ENCODE measurements at places on chromosomes 5 and 9. TPM values are rescaled to one million over a fixed set of nuclear protein-coding genes. Genes with fewer than 3 reads are reported as not detected.

DNA sequence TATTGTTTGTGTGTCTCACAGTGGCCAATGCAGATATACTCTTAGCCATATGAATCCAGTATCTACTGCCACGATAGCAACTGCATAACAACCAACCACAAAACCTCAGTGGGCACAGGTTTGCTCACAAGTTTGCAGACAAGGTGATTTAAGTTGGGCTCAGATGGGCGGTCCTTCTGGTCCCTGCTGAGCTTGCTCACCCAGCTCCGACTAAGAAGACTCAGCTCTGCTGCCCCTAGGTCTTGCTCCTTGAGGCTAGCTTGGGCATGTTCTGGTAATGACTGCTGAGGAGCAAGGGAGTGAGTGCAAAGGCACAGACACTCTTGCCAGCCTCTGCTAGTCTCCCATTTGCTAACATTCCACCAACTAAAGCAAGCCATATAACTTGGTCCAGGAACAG is 52.6 kb downstream of the MTX3 start:
- DNase-seq: no peak

DNA sequence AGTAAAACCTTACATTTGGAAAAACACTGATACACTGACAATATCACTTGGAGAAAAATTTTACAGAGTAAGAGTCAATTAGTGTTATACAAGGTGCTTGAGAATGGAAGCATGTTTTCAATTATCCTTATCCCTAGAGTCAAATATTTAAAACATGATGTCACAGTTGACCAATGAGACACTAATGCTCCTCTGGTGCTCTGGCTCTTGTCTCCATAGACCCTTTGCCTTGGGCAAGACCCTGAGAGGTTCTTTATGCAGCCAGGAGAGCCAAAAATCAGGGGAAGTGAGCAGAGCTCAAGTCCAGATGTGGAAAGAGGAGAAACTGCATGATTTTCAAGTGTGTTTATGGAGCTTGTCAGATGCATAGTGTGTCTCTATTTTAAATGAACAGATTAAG is 153.9 kb downstream of the MARCHF11 start:
- no peak for DNase-seq

GRCh38 chr5:68533051-68533450 is 317.5 kb downstream of the PIK3R1 start:
- DNase-seq: no peak

- no peak for DNase-seq
These were observed 79.5 kb upstream of the LHFPL2 start for GRCh38 chr5:78727786-78728761.

DNA sequence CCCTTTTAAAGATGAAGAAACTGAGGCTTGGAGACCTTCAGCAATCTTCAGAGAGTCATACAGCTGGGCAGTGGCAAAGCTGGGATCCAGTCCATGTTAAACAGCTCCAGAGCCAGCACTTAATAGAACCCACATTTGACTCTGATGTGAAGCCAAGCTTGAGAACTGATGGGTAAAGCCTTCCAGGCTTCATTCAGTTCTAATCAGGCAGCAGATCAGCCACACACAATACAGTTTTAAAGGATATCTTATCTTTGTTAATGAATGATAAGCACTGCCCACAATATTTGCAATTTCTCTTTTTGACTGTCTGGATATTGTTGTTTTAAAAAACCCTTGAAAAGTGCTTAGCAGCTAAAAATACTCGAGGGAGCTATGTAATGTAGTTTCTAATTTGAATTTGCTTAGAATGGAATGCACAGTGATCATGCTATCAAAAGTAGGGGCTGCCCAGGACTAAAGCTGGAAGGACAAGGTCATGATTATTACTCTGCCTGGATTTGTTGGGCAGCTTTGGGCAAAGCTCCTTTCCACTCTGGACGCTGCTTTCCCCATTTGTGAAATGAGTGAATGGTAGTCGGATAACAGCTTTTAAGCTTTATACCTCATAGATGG is 31.3 kb upstream of the HTR4 start:
- DNase-seq: no peak

DNA sequence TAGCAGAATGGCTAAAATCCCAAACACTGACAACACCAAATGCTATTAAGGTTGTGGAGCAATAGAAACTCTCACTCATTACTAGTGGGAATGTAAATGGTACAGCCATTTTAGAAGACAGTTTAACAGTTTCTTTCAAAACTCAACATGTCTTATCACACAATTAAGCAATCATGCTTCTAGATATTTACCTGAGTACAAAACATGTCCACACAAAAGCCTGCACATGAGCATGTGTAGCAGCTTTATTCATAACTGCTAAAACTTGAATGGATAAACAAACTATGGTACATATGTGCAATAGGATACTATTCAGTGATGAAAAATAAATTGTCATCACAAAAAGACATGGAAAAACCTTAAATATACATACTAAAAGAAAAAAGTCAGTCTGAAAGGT is 31.5 kb downstream of the SLC25A46 start:
- no peak for DNase-seq

DNA sequence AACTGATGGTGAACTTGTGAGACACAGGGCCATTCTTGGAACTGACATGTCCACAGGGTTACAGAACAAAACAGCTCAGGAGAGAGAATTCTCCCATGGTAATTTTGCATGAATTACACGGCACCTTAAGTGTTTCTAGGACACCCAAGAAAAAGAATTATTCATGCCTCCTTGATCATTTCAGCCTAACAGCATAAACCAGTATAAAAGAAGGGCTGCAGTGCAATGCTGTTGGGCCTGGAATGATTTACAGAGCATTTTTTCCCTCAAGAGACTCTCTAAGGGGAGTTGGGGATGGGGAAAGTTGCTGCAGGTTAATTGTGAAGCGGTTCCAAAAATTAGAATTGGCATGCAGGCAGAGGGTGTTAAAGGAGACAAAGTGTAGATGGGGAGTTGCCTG is 136.4 kb upstream of the FBXL7 start:
- DNase-seq: no peak

DNA sequence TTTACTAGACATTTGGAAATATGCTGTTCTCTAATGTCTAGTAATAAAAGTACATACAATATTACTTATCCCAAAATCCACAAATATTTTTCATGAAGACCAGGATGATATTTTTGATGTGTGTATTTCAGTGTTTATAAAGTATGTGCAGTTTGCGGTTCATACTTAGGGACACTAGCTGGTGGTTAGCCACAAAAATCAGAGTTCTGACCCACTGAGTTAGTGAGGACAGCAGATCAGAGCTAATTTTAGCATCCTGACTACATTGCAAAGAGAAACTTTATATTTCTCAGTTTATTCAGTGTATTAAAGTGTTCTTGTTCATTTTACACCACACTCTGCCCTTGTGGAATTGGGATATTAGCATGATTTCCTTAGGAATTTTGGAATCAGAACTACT is 655.3 kb downstream of the HTR1A start:
- DNase-seq: no peak

GRCh38 chr5:67305913-67306710 is 109.5 kb upstream of the CD180 start:
- peak; percentile 56 for DNase-seq

DNA sequence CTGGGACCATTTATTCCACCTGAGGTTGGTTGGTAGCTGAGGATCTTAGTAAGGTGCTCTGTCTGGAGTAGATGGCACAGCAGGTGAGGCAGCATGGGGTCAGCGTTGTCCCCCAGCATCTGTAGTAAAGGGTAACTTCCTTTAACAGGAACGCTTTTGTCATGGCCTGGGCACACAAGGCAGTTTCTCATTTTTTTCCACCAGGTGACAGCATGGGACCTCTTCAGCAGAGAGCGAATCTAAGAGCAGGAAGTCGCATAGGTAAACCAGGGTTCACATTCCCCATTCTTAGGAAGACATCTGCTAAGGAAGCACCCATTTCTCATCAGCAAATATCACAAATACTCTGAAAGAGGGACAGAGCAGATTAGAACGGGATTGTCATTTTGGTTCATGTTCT is 56.5 kb downstream of the GPR107 start:
- no peak for DNase-seq

- no peak for DNase-seq
These were observed 29.3 kb downstream of the PLAC8L1 start for GRCh38 chr5:146076028-146076427.

GRCh38 chr9:89006267-89006666 is 15.0 kb downstream of the S1PR3 start:
- no peak for DNase-seq

DNA sequence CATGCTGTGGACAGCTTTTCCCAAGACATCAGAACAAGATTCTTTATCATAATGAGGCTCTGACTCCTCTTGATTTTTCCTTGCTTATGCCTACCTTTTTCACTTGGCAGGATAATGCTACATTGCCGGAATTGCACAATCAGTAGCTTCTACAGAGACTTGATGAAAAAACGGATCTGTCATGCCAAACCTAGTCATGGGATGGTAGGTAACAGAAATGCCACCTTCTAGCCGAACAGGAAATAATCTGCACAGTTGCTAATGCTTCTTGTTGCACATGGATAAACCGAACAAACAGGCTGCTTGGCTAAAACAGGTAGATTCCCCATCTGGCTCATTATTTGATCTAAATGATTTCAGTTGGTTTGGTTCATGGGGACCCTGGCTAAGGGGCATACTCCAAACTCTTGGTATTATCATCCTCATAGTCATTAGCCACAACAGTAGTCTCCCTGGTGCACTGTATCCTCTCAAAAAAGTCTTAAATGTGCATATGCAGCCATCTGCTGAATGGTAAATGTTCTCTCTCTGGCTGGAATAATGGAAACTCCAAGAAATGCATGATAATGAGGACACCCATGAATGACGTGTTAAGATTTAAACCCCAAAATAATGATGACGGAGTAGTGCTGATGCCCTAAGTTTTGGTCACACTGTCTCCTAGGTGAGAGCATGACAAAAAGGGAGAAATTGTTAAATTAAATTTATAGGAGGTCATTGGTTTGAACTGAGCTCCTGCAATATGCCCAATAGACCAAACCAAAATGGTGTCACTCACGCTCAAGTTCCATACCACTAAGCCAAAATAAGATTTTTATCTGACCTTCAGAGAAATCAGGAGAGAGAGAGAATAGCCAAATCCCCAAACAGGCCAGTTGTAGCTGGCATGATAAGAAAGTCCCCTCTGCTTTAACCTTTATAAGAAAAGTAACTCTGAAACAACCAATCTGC is 47.0 kb downstream of the RAPGEF1 start:
- DNase-seq: no peak

GRCh38 chr9:81363916-81364480 is 325.3 kb downstream of the TLE1 start:
- no peak for DNase-seq

- DNase-seq: no peak
These were observed 129.3 kb downstream of the EFNA5 start for GRCh38 chr5:107541400-107541799.

DNA sequence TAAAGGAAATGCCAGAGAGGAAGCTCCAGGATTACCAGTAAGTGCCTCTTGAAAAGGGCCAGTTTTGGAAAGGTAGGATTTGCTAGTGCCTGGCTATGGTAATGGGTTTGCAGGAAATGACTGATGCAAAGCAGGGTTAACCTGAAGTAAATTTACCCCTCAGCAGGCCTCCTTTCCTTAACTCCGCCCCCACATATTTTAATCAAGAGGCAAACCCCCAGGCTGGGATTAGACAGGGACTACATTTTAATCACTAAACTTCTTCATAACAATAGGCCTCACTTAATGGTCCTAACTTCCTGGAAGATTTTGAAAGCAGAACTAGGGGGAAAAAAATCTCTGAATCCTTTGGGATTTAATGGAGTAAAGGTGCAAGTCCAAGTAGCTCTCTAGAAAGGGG is 10.2 kb upstream of the SLC1A3 start:
- DNase-seq: no peak

- peak; percentile 57 for DNase-seq
These were observed 984 bp downstream of the STXBP1 start for GRCh38 chr9:127612939-127613582.

- DNase-seq: no peak
These were observed 1866.7 kb upstream of the C9orf72 start for GRCh38 chr9:29439961-29440360.

GRCh38 chr9:127392166-127392565 is 4.8 kb upstream of the SLC2A8 start:
- no peak for DNase-seq

DNA sequence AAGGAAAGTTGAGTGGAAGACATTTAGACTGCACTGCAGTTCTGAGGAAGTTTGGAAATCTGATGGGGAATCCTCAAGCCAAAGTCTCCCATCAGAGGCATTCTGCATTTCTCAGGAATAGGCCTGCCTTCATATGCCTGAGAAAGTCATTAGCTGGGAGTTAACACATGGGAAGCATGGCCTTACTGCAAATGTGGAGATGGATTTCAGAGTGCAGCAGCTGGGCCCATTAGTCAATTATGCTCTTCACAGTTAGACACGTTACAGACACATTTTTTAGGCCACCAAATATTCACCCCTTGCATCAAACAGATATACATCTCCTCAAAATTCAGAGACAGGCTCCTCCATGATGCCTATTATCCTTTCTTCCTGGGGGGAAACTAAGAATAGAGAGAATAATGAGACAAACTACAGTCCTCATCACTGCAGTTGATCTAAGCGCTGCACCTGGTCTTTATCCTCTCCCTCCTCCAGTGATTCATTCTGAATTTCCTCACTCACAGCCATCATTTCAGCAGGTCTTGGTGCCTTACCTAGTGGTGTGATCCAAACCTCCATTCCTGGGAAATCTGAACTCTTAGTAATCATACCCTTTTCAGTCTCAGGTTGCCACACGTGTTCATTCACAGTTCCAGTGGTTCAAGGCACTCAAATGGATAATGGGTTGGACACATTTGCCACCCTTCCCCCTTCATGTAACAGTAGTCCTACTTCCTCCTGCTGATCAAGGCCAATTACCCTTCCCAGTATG is 47.9 kb upstream of the PPP2CA start:
- DNase-seq: no peak

GRCh38 chr5:19701731-19702130 is 286.3 kb downstream of the CDH18 start:
- DNase-seq: no peak

GRCh38 chr5:169631360-169631759 is 5.7 kb upstream of the DOCK2 start:
- DNase-seq: peak; percentile 65

DNA sequence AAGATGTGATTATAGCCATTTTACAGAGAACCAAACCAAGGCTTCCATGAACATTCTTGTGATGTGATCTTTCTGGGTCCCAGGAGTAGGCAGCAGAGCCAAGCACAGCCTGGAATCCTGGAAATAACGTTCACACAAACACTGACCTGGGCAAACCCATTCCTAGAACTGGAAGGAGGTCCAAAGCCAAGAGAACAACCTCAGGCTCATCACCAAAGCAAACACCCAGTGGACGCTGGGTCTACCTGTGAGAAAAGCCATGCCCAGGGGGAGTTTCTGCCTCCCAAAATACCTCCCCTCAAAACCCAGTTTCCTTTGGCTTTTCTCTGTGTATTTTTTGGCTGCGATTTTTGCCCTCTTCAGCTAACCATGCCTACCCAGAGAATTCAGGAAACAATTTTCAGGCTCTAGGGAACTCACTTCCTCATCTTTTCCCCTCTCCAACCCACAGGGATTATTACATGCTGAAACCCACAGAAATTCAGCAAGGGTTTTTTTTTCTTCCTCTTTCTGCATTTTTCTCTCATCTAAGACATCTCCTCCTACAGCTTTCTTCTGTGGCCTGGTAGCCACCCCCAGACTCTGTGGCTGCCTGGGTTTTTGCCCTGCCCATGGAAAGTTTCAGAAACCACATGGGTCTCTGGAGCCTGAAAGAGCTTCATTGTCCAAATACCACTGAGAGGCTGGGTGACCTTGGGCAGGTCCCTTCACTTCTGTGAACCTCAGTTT is 75.0 kb downstream of the TNC start:
- no peak for DNase-seq

NRG2 gene
- 0.18 TPM for total RNA-seq

NEURL1B gene
- 1.8 TPM for total RNA-seq

ISL1 gene
- not detected for total RNA-seq

PCDHGA6 gene
- 4.2 TPM for total RNA-seq

CD180 gene
- total RNA-seq: not detected

GRM6 gene
- total RNA-seq: not detected

Data from IMR-90 (cell line).